ENCODE measurements at places on chromosomes 5 and 9. TPM values are rescaled to one million over a fixed set of nuclear protein-coding genes. Genes with fewer than 3 reads are reported as not detected.

- no peak for DNase-seq
Observed at GRCh38 chr5:53126521-53126920, 17.0 kb upstream of the MOCS2 start.

- no peak for DNase-seq
Observed at GRCh38 chr5:79318935-79319614, 83.1 kb downstream of the JMY start.

- no peak for DNase-seq
Observed at GRCh38 chr5:115428676-115429075, 115.9 kb downstream of the FEM1C start.

DNA sequence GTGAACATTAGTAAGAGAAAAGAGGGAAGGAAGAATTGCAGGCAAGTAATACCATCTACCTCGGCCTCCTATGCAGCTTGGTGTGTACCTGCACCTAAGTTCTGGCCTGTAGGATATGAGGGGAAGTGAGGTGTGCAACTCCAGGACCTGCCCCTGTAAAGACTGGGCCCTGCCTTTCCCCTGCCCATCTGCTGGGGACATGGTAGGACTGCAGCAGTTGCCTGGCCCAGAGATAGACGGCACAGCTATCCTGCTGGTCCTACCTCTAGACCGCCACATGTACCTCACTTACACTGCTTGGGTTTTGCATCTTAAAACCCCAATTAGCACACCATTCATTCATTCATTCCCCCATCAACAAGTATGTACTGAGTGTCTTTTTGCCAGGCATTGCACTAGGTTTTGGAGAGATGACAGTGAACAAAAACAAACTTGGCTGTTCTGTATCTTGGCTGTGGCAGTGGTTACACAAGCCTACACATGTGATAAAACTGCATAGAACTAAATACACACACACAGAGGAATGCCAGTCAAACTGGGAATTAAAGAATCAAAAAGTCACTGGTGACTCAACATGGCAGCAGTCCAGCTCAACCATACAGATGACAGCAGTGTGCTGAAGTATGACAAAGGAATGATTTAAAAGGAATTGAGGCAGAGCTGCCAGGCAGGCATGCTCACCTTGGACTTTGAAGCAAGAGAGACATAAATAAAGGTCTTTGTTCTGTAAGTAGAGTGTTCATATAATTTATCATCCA, 23.3 kb upstream of the MGAT1 start:
- no peak for DNase-seq

DNA sequence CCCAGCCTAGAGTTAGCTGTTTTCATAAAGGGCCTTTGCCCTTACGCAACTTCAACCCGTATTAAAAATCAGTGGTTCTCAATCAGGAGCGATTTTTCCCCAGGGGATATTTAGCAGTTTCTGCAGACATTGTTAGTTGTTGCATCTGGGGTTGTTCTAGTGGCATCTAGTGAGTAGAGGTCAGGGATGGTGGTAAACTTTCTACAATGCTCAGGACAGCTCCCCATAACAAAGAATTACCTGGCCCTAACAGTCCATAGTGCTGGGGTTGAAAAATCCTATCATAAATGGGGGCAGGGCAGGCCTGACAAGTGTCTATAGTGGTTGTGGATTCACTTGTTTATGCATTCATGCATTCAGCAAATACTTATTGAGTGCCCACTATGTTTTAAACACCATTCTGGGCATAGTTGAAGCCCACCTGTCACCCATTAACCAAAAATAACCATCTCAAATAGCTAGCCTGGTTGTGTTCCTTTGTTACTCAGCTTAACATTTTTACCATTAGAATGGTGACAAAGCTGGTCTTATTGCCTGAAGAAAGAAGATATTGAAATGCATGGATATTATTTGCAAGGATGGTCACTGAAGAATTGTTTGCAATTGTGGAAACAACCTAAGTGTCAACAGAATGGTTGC, 15.9 kb upstream of the FGF1 start:
- DNase-seq, result peak; percentile 60

GRCh38 chr5:19497229-19497815, 490.7 kb downstream of the CDH18 start:
- DNase-seq, result no peak

GRCh38 chr9:130433168-130433946, 11.4 kb upstream of the ASS1 start:
- peak; percentile 82 for DNase-seq

GRCh38 chr9:92208693-92209524, 84.6 kb downstream of the IARS1 start:
- no peak for DNase-seq

DNA sequence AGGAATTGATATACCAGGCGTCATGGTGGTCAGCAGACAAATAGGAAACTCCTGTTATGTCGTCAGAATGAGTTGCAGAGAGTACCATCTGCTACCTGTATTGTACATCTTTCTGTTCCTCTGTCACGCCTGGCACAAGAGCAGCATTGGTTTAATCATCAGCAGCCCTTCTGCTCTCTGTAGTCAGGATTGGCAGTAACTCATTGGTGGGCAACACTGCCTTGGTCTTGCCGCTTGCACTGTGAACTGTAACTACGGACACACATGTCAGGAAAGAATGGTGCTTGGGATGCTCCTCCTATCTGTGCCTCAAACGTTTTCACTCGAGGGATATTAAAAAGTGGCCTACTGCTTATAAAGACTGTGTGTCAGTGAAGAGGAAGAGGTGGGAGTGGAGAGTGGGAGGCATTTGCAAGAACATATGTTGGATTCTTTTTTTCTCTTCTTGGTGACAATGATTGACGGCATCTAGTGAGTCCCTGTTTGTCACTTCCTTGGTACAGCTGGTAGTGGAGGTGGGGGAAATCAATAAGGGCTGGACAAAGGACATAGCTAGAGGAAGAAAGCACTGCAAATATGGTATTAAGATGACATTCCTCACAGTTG, 76.6 kb downstream of the F2RL2 start:
- no peak for DNase-seq

GRCh38 chr5:136246122-136246521, 53.2 kb upstream of the SMIM32 start:
- DNase-seq, result no peak

- DNase-seq, result no peak
Observed at GRCh38 chr9:124267271-124267807, 9.6 kb downstream of the NEK6 start.

GRCh38 chr9:98890256-98890655, 53.5 kb upstream of the COL15A1 start:
- no peak for DNase-seq

DNA sequence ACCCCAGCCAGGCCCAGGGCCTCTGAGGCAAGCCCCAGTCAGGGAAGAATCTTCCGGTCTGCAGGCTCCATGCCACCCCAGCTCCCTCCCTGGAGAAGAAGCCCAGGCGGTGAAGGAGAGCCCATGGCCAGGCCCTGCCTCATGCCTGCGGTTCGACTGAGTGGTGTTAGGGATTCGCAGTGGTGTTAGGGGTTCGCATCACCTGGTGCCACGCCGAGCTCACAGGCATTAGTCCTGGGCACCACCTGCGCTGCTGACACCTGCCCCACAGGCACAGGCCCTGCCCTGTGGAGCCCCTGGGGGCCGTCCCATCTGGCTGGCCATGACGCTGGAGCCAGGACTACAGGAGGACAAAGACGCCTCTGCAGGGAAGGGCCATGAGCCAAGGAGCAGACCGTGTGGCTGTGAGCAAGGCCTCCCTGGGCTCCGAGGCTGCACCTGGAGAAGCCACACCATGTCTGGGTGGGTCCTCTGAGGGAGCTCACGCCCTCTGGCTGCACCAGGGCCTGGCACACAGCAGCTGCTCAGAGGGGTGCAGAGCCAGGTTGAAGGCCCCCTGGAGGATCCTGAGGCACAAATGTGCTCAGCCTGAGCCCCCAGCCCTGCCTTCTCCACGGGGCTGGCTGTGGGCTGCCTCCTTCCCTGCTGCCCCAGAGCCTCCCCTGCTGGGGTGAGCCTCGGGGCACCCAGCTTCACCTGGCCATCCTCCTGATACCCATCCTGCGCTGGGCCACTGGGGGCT, 27.6 kb upstream of the RNF130 start:
- DNase-seq, result no peak

GRCh38 chr5:68305223-68305870, 89.8 kb downstream of the PIK3R1 start:
- DNase-seq, result no peak

- DNase-seq, result no peak
Observed at GRCh38 chr5:14829396-14829795, 42.2 kb downstream of the ANKH start.

DNA sequence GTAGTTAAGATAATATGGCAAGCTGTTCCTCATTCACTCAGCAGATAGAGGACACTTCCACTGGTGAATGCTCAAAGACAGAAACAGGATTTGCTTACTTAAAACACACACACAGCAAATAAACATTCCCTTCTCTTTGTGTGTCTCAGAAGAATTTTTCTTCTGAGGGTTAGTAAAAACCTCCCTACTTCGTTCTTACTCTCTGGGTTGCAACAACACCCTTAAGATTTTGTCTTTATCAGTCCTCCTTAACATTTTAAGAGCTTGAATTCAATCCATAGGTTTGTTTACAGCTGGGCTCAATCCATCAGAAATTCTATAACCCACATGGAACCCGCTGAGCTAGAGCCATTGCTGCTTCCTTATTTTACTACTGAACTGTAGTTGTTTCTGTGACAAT, 237.4 kb upstream of the PIK3R1 start:
- DNase-seq, result no peak

- DNase-seq, result peak; percentile 76
Observed at GRCh38 chr9:135887585-135888050, 19.7 kb downstream of the CAMSAP1 start.

DNA sequence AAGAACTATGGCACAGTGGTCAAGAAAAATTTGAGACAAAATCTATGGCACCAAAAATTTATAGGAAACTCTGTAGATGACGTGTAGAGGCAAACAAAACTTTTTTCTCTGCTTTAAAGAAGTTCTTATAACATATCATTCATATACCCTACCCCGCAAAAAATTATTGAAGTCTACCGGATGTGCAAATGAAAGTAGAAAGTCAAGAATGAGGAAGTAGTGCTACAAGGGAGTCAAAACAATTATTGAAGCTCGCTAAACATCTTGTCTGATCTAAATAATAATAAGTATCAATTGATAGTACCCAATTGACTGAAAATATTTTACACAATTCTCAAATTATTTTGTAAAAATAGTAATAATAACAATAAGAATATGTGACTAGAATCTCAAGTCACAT, 398.5 kb downstream of the TAF11L14 start:
- DNase-seq, result no peak

GRCh38 chr9:118305331-118305730, 601.1 kb downstream of the TLR4 start:
- DNase-seq, result no peak

DNA sequence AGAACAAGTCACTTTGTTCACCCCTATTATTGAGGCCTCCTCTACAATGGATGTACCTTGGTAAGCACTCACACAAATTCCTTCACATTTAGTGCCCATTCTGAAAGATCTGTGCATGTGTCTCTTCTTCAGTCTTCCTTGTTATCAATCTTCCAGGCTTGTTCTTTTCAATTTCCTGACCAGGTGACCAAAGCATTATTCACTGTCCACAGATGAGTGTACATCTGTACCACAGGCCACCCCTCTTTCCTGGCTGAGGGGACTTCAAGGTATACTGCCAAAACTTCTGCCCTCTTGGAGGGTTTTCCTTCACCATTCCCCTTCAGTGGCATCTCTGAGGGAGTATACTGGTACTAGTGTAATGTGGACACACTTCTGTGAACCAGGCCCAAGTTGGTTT, 25.5 kb upstream of the STOM start:
- DNase-seq, result no peak

GRCh38 chr5:106875591-106876297, 795.0 kb downstream of the EFNA5 start:
- DNase-seq, result peak; percentile 62

GRCh38 chr5:132058646-132059042, 1.8 kb upstream of the IL3 start:
- DNase-seq, result no peak

DNA sequence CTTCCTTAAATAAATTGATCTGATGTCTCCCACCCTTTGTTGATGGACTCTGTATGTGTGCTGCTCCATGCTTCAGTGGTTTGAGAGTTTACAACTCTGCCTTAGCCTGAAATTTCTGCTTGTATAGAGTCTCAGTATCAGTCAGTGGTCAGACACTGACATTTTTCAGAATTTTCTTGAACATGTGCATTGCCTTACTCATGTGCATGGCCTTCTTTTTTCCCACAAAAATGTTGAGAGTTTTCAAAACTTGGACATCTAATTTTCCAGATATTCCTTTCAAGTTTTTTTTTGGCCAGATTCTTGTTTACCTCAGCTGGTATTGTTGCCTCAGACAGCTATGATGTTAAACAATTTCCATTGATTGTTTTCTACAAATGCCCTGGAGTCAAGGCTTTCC, 427.1 kb upstream of the CHD1 start:
- no peak for DNase-seq

DNA sequence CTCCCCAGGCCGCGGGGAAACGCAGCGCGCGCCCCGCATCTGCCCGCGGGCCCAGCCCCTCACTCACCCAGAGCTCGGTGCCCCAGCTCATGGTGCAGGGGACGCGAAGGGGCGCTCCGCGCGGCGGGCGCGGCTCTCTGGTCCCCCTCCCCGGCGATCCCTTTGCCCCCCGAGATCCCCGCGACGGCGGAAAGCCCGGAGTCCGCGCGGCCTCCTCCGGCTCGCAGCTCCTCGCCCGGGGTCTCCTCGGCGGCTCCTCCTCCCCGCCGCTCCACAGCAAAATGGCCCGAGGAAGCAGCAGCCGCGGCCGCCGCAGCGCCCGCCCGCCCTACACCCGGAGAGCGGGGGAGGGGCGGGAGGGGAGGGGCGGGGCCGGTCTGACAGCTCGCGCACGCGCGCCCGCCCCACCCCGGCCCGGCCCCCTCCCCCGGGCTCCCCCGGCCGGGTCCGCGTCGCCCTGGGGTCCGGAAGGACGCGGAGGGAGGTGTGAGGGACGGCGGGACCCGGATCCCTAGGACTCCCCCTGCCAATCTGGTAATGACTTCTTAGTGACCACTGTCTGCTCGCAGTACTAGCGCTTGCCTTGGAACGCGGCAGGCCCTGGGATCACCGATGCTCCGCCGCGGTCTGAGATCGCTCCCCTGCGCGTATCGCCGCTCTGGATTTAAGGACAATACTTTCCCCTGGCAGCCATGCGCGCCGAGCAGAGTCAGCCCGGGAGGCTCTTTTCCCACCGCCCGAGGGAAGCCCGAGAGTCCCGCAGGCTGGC, at the start of gene FNBP1:
Gene FNBP1 (minus strand): TSS at position 305 of the 769 bp plus-strand sequence. CDS start 214 bp downstream, at position 91.
- DNase-seq, result peak; percentile 88

DNA sequence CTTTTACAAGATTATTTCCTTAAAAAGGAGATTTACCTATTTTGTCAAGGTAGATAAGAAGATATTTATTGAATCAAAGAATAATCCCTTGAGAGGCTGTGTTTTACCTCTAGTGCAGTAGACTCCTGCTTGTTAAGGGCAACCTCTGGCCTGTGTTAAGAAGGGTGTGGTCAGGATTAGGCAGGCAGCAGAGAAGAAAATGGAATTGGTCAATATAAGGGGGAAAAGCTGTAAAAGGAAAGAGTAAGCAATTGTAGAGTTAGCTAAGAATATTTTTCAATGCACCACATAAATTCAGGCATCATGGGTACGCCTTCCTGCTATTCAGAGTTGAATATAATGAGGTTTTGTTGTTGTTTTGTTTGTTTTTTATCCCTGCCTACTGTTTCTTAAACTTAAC, 6.2 kb downstream of the CCDC125 start:
- no peak for DNase-seq

GRCh38 chr9:129382281-129383018, 204.4 kb upstream of the IER5L start:
- no peak for DNase-seq

Gene ARHGEF37
- 0.12 TPM for total RNA-seq

Gene IRX4
- total RNA-seq, result 2.8 TPM

Gene NUP214
- 33.3 TPM for total RNA-seq

Gene FOXI1
- total RNA-seq, result not detected

Gene ERGIC1
- total RNA-seq, result 92.2 TPM

Gene NUTM2F
- 0.45 TPM for total RNA-seq

Gene ABCA1
- total RNA-seq, result 2.9 TPM

Gene PHF24
- 0.14 TPM for total RNA-seq

Gene SETD9
- 19.3 TPM for total RNA-seq
